Spleen (tissue), 13 donors: ENCODE measurements at places on chromosomes 5 and 9. TPM values are rescaled to one million over a fixed set of nuclear protein-coding genes. Genes with fewer than 3 reads are reported as not detected.

The IL5 gene
- polyA plus RNA-seq, result not detected

The LCP2 gene
- 29.3 TPM for polyA plus RNA-seq

The AK8 gene
- polyA plus RNA-seq, result 0.22 TPM

The GTF3C4 gene
- 1.8 TPM for polyA plus RNA-seq

The FBP1 gene
- 57.4 TPM for polyA plus RNA-seq

The CYLC2 gene
- not detected for polyA plus RNA-seq

The GOLM1 gene
- 4.8 TPM for polyA plus RNA-seq

The MEGF10 gene
- polyA plus RNA-seq, result 0.16 TPM

The PCDHA12 gene
- polyA plus RNA-seq, result not detected

The PCSK1 gene
- 0.04 TPM for polyA plus RNA-seq

The ZNF300 gene
- 3.7 TPM for polyA plus RNA-seq

The MCTP1 gene
- polyA plus RNA-seq, result 1.8 TPM
